ENCODE measurements at places on chromosomes 3 and 15. TPM values are rescaled to one million over a fixed set of nuclear protein-coding genes. Genes with fewer than 3 reads are reported as not detected.

DNA sequence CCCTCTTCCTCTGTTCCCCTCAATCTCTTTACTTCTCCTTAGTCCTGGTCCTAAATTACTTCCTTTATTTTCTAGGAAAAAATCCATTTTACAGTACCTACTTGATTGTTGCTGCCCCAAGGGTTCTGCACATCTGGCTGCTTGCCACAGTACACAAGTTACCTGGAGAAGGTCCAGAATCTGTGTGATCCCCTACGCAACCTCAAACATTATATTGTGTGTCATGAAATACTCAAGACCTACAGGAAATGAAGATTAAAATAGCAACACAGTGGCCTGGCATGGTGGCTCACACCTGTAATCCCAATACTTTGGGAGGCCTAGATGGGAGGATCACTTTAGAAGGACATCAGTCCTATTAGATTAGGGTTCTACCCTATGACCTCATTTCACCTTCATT is 48.7 kb downstream of the PRKAR2A start:
- DNase-seq, result no peak

- no peak for DNase-seq
Observed at GRCh38 chr15:22895465-22896190, 57.2 kb downstream of the NIPA2 start.

DNA sequence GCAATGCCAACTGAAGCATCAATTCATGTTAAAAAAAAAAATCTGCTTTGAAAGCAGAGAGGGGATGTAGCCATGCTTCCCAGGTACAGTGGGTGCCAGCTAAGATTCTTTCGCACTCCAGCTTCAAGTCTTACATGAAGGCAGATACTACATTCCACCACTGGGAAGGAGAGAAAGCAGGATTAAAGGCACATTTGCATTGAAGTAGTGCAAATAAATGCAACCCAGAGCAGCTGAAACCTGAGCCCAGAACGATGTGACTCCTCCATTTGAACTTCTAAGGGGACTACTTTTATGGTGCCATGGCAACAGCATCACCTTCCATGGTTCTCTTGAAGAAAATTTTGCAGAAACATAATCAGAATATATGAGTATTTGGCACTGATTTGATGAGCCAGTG is 19.1 kb upstream of the GJD2 start:
- DNase-seq, result no peak

The NMNAT3 gene
- total RNA-seq, result 1.5 TPM

The SAXO2 gene
- total RNA-seq, result not detected

GRCh38 chr15:88681610-88682221 is 42.9 kb downstream of the ISG20 start:
- DNase-seq, result no peak

GRCh38 chr15:60510006-60510405 is 31.1 kb upstream of the ICE2 start:
- no peak for DNase-seq

GRCh38 chr3:195916291-195916690 is 7.9 kb upstream of the TNK2 start:
- no peak for DNase-seq

DNA sequence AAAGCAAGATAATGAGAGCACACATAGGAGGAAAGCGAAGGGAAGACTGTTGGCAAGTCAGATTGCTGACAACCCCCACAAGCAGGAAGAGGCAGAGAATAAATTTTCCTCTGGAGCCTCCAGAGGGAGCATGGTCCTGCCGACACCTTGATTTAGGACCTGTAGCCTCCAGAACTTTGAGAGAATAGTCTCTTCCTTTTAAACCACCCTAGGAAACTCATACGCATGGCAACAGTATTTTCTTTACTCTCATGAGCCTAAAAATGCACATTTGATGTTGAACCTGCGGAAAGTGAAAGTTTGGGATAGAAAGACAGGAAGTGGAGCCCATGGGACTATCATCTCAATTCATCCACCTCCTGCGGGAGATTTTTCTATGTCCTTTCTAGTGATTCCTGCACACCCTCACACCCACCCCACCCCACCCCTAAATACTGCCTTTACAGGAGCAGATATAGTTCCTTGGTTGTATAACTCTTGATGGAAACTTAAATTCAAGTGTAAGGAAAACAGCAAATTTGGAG is 116.7 kb upstream of the LPP start:
- no peak for DNase-seq

GRCh38 chr3:159158213-159158612 is 356.4 kb downstream of the MFSD1 start:
- DNase-seq, result no peak

GRCh38 chr15:55683376-55683775 is 59.6 kb downstream of the PRTG start:
- no peak for DNase-seq

DNA sequence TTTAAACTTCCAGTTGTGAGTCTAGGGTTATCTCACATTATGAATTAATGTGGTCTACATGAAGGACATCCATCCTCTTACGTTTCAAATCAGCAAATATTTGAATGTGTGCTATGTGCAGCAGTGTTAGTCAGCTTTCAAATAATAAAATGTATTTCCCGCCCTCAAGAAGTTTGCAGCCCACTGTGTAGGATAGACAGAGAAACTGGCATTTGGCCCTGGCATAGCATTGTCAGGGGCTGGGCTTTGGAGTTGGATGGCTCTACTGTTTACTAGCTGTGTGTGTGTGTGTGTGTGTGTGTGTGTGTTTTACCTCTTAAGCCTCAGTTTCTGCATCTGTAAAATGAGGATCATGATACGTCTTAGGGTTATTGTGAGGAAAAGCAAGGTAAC is 400.5 kb upstream of the C2CD4B start:
- DNase-seq, result no peak
